HFFc6 (cell line): ENCODE measurements at places on chromosomes 5 and 9.

DNA sequence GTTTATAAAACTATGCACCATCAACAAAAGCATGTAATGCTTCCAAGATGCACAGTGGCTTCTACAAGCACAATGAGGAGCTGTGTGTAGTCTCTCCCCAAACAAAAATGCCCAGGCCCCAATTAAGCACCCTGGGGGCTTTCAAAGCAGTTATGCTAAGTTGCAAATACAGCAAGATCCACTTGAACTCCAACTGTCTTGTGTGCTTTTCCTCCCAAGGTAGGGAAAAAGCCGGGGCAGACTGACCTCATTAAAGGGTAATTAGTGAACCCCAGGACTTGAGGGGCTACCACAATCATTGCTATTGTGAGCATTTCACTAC, 13.1 kb downstream of the ZNF608 start:
- no peak for DNase-seq

DNA sequence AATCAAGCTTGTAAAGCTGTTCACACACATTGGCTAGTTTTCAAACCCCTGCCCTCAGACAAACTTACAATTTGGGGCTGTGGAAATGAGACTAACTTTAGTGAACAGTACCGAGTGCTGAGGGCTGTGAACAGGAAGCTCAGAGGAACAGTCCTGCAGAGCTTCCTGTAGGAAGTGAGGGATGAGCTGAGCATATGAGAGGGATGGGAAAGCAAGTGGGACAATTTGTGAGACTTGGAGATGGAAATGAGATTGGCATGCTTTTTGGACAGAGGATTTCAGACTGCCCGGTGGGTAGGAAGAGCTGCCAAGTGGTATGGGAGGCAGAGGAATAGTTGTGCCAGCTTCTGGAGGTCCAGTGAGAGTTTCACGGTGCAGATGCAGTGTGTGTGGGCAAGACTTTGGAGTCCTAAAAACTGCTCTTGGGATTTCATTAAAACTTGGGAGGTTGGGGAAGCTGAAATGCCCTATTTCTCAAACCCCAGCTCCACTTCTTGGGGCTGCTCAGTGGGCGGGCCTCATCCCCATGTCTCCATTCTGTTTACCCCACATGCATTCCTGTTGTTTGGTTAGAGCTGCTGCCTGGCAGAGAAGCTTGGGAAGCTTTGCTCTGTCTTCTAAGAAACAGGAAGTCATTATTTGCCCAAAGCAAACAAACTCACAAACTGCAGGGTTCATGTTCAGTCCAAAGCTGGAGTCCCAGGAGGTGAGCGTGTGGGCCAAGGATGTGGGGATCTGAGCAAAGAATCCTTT, 267.5 kb downstream of the ZSWIM6 start:
- peak; percentile 26 for DNase-seq

- peak; percentile 11 for DNase-seq
Observed at GRCh38 chr5:160548949-160549645, 127.4 kb downstream of the PTTG1 start.

DNA sequence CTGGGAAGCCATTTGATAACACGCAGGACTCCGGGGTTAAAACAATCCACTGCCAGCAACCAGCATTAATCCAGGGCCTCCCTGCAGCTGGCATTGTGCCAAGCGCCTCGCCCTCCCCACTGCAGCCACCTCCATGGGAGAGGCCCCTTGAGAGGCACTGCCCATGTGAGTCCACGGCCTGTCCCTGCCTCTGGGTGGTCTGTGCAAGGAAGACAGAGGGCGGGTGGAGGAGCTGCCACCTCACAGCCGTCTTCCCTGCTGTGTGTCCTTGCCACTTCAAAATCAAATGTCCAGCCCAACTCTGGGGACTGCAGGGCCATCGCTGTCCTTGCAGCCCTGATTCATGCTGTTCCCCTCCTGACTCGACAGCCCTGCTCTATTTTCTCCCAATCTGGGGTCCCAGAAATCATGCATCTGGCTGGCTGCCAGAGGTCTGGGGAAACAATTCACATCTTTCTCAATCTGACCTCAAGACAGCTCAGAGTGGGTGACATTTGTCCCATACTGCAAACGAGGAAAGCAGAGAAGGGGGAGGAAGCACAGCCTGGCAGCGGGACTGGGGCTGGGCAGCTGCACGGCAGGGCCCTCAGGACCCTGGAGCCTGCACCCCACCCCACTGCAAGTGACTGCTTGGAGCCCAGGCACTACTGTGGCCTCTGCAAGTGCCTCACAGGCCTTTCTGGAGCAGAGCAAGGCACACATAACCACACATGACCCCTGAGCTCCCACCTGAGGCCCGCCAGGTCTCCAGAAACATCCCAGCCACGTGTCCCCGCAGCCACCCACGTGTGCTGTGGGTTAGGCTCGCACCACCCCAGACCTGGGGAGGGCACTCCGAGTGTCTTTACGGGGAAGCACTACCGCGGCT, 15.7 kb downstream of the BRD3OS start:
- DNase-seq: no peak

DNA sequence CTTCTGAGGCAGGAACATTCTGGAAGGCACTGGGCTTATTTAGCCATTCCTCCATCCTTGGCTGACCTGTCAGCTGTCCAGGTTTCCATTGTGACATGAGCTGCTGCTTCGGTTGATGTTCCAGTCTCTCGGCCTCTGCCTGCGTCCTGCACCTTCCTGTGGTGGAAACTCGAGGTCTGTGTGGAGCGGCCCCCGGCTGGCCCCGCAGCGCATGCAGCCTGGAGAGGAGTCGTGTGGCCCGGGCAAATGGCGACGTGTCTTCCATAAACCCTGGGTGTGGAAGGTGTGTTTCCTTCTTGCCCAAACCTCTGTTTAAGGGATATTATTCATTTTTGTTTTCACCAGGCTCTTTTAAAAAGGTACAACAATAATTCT, 36.5 kb upstream of the SLC9A3 start:
- no peak for DNase-seq

DNA sequence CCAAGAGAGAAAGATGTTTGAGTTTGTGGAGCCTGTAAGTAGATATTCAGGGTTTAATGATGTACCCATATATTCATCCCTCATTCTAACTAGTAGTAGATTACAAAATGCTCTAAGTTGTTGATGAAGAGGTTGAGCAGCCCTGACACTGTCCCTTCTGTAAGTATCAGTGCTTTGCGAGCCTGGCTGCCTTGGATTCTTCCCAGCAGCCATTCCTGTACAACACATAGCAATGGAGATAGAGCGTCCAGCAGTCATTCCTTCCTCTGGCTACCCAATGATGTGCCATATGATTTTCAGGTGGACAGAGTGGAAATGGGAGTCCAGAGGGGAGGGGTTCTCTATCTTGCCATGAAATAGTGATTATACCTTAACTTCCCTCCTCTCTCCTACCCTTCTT, 124.1 kb downstream of the ARHGAP26 start:
- no peak for DNase-seq

DNA sequence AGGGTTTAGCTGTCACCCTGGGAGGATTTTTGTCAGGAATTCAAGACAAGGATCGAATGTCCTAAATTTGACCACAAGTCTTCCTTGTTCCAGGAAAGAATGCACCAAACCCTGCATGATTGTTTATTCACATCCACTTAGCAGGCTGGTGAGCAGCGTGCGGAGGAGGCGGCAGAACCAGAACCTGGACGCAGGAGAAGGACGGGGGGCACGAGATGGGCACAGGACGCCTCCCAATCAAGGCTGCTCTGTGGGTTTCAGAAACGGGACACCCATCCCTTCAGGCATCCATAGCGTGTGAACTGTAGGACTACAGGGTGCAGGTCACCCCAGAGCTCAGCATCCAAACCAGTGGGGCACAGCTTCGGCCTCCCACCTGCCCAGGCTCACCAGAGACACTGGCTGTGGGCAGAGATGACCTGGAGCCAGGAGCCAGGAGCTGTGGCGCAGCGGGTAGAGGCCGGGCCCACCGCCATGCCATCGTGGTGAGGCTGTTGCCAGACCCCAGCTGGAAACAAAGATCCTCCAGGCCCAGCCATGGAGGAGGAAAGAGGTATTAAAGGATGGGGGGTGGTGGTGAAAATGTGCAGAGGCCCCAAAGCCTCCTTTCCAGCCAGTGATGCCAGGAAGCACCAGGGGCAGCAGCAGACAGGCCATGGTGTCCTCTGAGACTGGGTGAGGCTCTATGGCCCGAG, 32.3 kb upstream of the ADAMTS2 start:
- DNase-seq: no peak

GRCh38 chr9:107760469-107761242, 271.1 kb upstream of the KLF4 start:
- DNase-seq: no peak

- no peak for DNase-seq
Observed at GRCh38 chr5:107502676-107503060, 168.1 kb downstream of the EFNA5 start.

GRCh38 chr9:135743546-135744332, 41.8 kb downstream of the KCNT1 start:
- DNase-seq: no peak

GRCh38 chr5:72883850-72884249, 67.4 kb downstream of the TNPO1 start:
- DNase-seq: no peak
